ENCODE measurements at places on chromosomes 4 and X.

DNA sequence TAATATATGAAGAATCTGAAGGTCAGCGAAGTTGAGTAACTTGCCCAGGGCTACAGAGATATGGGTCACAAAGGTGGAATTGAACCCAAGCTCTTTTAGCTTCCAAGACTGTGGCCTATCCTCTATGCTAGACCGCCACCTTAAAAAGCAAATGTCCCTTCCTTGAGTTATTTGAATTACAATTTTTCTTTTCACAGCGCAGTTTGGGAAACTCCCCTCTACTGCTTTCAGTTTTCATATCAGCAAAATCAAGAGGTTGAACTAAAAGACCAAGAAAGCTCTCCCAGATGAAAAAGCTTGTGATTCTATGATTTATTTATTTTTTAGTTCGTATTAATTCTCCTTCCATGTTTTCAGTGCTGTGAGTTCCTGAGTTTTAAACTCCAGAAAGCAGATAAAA, 174.5 kb upstream of the C1QTNF7 start:
- DNase-seq: peak; percentile 54

GRCh38 chr4:15809058-15809457, 30.9 kb downstream of the CD38 start:
- DNase-seq: peak; percentile 32

GRCh38 chr4:149988087-149988410, 90.2 kb upstream of the DCLK2 start:
- no peak for DNase-seq

DNA sequence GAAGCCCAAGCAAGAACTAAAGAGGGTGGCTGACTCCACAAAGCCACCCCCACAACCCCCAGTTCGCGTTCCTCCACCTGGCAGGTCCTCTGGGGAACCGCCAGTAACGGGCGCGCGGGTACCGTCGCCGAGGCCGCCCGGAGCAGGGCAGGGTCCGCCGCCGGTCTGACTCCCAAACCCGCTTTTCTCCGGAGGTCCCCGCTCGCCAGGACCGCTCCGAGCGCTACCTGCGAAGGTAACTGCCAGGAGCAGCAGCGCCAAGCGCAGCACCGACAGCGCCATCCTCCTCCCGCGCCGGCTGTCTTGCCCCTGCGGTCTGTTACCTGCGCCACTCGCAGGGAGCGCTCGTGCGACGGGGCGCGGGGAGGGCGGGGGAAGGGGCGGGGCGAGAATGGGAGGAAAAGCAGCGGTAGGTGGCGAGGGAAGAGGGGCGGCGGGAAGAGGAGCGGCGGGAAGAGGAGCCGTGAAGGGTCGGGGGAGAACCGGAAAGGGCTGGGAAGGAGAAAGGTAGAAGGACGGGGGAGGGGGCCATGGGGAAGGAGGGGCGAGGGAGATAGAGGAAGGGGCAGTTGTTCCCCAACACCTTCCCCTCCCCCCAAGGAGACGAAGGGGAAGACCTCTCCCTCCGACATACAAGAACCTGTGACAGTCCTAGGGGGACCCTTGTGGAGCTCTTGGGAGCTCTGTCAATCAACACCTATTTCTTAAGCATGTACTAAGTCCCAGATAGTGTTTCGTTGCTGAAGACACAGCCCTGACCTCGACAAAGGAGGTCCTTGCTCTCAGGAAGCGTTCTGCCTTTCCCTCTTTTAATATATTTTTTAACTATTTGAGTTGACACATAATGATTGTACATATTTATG, at the start of gene SPINK2:
SPINK2 (minus strand) TSS at position 321 of the 863 bp plus-strand sequence; CDS start at position 282, 39 bp downstream.
- DNase-seq: peak; percentile 46

- peak; percentile 12 for DNase-seq
These were observed 69.5 kb downstream of the PDE5A start for GRCh38 chr4:119559044-119559647.

GRCh38 chr4:56391270-56391669, 4.0 kb upstream of the AASDH start:
- no peak for DNase-seq

DNA sequence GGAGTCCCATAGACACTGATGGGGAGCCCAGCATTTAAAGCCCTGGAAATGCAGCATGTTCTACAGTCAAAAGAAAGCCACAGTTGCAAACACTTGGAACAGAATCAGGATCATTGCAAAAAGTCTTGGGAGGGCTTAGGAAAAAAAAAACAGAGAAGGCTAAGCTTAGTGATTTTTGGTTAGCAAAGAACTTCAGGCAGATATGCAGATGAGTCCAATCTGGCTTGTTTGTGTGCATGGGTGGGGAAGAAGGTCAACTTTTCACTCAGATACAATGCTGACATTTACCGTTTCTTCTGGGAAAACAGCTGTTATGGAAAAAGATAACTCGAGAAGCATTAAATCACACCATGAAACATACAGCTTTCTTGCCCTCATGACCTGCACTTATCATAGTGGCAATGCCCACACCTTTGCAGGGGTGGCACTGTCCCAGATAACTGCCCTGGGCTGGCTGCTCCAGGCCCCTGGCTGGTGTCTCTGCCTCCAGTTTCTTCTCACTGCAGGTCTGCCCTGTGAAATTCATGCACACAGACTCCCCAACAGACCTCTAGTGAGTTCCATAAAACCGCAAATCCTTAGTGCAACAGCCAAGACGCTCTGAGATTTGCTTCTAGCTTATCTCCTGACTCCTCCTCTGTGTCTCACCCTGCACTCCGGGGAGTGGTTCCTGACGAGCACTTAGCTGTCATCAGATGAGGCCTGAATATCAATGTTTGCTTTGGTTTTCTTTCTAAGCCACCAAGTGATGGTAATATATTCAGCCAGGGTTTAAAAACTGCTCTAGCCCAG, 99.2 kb downstream of the DRD5 start:
- no peak for DNase-seq

- DNase-seq: no peak
These were observed 5.0 kb upstream of the MMAA start for GRCh38 chr4:145614233-145614610.

DNA sequence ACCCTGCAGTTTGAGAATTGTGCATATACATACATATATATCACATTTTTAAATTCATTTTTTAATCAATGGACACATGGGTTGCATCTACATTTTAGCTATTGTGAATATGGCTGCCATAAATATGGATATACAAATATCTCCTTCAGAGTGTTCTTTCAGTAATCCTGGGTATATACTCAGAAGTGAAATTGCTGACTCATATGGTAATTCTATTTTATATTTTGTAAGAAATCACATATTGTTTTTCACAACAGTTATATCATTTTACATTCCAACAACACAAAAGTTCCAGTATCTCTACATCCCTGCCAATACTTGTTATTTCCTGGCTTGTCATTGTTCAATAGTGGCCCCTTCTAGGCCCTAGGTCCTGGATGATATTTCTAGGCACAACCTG, 20.6 kb upstream of the HSFX4 start:
- DNase-seq: no peak

DNA sequence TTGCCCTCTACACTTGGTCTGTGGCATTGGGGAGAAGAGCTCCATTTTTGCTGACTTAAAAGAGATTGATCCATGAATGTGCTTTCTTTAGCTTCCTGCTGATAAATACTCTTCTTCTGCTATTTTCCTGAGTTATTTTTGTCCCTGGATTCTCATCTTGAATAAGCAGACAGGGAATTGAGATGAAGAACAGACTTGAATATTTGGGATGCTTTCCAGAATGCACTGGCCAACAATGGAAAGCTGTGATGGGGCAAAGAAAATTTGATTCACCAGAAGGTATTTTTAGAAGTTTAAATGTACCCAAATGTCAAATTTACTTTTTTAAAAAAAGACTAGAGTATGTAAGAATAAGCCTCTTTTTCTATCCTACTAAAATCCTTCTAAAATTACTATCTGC, 309.9 kb upstream of the PPP1R2C start:
- DNase-seq: no peak

GRCh38 chrX:42746606-42747005, 31.4 kb downstream of the PPP1R2C start:
- DNase-seq: no peak

DNA sequence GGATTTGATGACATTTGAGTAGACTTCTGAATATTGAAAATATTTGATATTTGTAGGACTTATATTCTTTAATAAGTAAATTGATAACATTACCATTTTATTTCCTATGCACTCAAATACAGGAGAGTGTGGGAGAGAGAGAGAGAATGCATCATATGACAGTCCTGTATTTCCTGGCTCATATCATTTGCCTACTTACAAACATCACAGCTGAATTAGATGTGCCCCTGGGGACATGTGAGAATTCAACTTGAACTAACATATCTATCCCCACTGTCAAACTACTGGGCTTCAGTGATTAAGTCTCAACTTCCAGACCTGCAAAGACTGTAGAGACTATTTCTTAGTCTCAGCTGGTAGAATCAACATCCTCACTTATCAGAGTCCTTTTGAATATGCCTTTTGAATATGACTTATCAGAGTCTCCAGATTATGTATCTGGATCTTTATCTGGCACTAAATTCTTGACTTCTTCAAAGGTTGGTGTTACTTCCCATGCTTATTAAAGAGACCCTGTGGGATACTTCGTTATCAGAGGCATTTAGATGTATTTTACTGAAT, 75.5 kb downstream of the PABPC4L start:
- no peak for DNase-seq
